ENCODE measurements at places on chromosomes 5 and 9.
A peak's percentile ranks its signal among the peaks of the same experiment; 100 is the strongest.

- H3K27ac ChIP-seq, result peak overlapping the region; percentile 56
- no peaks in the 10 kb centered on the region for H3K36me3 ChIP-seq
- peaks cover 37% of the 10 kb centered on the region for H3K4me1 ChIP-seq
- peaks cover 2% of the 10 kb centered on the region for H3K27me3 ChIP-seq
- no peak overlapping the region for H3K4me3 ChIP-seq
- no peak for DNase-seq
Observed at GRCh38 chr5:141951332-141951781, 6.6 kb downstream of the PCDH12 start.

DNA sequence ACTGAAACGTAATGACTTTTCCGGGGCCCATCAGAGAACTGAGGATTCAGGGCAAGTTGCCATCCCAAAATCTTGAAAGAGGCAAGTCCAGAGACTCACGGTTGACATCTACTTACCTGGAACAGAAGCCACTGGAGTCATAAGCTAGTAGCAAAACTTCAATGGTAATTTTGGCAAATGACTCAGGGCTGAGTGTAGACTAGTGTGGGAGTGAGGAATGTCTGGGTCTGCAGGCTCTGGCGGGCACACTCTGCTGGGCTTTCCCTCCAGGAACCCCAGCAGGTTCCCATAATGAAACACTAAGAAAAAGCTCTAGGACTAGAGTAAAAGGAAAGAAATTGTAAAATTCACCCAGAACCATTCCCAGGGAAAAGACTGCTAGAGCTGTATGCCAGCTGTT lies 122.9 kb upstream of the NFIL3 start:
- H3K4me3 ChIP-seq, result no peak overlapping the region
- H3K27me3 ChIP-seq, result peaks cover 7% of the 10 kb centered on the region
- no peaks in the 10 kb centered on the region for H3K4me1 ChIP-seq
- H3K36me3 ChIP-seq, result no peaks in the 10 kb centered on the region
- no peak overlapping the region for H3K27ac ChIP-seq

DNA sequence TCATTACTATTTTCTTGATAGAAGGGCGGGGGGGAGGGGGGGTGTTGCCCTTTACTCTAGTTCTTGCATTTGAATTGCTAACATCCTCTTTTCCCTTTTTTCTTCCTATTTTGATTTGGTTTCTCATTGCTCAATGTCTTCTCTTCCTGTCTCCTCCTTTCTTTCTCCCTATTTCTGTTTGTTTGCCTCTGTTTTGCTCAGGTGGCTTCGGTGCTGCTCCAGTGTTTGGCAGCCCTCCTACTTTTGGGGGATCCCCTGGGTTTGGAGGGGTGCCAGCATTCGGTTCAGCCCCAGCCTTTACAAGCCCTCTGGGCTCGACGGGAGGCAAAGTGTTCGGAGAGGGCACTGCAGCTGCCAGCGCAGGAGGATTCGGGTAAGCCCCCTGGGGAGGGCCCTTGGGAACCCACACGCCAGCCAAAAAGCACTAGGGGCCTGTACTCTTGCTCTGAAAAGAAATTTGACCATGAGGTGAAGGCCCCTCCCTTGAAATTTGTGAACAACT lies 48.3 kb downstream of the FAM78A start:
- H3K4me1 ChIP-seq, result peaks cover 5% of the 10 kb centered on the region
- no peaks in the 10 kb centered on the region for H3K27me3 ChIP-seq
- no peak overlapping the region for H3K27ac ChIP-seq
- DNase-seq, result no peak
- no peak overlapping the region for H3K4me3 ChIP-seq
- peaks cover 32% of the 10 kb centered on the region for H3K36me3 ChIP-seq

DNA sequence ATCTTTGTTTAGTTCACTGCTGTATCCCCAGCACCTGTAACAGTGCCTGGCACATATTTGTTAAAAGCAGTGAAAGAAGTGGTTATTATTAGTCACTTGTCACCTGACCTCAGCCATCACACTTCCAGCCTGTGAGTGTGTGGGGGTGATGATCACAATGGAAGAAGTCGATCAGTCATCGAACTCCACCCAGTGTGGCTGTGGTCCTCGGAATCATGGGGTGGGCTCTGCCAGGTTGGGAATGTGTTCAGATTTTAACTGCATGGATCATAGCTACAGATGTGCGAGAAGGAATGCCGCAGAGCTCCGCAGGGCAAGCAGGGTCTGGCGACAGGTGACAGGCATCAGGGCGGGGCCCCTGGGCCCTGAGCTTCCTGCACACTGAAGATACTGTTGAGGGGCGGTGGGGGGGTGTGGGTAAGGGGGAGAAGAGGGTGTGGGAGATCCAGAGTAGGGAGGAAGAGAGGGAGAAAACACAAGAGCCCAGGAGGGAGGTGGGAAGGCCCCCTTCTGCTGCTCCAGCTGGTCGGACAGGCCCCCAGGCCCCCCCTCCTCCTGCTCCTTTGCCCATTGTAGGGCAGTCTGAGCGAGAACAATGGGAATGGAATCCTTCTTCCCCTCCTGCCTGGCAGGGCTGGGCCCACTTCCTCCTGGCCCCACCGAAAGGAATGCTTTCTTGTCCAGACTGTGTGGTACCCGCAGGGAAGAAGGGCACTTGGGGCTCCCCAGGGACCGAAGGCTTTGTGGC lies 89.6 kb downstream of the SPRY4 start:
- DNase-seq, result no peak
- H3K4me1 ChIP-seq, result peaks cover 5% of the 10 kb centered on the region
- no peak overlapping the region for H3K4me3 ChIP-seq
- peaks cover 3% of the 10 kb centered on the region for H3K27me3 ChIP-seq
- H3K27ac ChIP-seq, result no peak overlapping the region
- no peaks in the 10 kb centered on the region for H3K36me3 ChIP-seq
